RPMI8226 (cell line): ENCODE measurements at places on chromosomes 16 and 17.
A peak's percentile ranks its signal among the peaks of the same experiment; 100 is the strongest.

GRCh38 chr16:55471448-55472097, 7.4 kb upstream of the MMP2 start:
- DNase-seq, result no peak

GRCh38 chr17:42920106-42920900, 19.7 kb downstream of the G6PC1 start:
- DNase-seq, result peak; percentile 75

- no peak for DNase-seq
Measured at GRCh38 chr17:83182620-83183101, 103.3 kb downstream of the METRNL start.

GRCh38 chr17:32445497-32445896, 1.2 kb downstream of the PSMD11 start:
- no peak for DNase-seq

DNA sequence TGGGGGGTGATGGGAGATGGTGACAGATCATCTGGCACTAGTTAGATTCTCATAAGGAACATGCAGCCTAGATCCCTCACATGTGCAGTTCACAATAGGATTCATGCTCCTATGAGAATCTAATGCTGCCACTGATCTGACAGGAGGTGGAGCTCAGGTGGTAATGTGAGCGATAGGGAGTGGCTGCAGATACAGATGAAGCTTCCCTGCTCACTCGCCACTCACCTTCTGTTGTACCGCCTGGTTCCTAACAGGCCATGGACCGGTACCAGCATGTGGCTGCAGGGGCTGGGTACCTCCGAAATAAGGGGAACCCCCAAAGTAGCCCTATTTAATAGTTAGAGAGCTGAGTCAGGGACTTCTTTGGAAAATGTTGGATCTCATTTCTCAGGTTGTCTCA, 60.4 kb downstream of the GPRC5B start:
- no peak for DNase-seq

DNA sequence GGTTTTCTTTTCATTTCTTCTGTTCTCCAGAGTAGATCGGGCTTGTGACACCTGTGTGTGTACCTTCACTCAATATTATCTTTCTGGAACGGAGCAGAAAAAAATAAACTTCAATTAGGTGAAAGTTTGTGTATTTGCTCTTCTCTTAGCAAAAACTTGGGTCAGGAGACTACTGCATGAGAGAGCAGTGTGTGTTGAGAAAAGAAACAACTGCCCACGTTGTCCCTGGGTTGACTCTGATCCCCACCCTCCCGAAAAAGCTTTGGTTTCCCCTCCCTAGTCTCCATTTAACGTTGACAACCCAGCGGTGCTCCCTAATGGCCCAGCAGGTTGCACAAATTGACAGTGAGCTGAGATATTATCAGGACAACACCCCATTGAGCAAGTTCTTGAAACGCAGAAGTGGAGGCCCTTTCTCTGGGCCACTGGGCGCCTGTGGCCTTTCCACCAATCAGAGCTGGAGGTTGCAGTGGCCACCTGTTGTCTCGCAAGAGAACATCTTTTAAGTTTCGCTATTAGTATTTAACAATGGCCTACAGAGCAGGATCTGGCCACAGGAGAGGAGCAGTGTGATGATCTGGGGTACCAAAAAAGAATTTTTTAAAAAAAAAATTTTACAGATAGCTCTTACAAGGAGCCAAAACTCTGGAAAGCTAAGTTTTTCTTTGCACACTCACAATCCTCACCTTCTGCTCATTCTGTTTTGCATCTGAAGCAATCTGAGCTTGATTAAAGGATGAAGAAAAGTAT, 1.5 kb upstream of the TOX3 start:
- DNase-seq, result no peak

DNA sequence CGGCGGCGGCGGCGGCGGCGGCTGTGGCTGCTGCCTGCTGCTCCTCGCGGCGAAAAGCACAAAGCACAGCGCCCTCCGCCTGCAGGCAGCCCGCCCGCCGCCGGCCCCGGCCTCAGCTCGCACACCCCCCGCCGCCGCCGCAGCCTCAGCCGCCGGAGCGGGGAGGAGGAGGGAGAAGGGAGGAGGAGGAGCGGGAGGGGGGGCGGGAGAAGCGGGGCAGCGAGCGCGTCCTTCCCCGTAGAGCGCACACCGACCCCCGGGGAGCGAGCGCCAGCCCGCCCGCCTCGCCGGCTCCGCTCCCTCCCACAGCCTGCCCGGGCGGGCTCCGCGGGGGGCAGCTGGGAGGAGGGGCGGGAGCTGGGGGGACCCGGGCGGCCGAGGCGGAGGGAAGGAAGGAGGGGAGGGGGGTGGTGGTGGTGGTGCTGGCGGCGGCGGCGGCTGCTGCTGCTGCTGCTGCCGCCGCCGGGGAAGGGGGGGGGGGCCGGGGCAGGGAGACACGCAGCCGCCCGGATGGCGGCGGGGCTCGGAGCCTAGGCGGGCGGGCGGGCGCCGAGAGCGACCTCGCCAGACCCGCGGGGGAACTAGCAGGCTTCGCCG, at the start of gene UBTF:
UBTF (minus strand) TSS at position 60 of the 597 bp plus-strand sequence. CDS start 1,446 bp downstream, outside the sequence.
- peak; percentile 75 for DNase-seq

DNA sequence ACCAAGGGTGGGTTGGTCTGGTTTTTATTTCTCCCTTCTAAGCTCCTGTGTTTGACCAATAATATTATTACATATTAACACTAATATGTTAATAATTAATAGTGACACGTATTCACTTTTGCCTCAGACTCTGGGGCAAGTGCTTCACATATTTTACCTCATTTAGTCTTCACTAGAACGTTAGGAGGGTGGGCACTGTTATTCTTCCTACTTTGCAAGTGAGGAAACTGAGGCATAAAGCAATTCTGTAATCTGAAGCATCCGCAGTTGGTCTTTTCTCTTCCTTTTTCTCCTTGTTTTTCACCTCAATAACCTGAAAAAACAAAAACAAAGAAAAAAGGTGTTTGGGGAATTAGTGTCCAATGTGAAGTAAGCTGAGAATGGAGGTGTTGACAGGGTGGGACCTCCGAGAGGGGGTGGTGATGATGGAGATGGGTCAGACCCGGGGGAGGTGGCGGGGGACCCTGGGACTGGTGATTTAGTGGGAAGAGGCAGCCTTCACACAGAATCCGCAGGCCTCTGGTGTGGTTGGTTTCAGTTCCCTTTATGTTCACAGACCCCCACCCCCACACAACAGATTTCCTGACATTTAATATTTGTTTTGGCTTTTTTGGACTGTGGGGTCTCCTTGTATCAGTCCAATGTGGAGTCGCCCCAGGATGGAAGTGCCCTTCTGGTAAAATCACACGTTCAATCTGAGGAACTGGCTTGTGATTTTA, 3.7 kb downstream of the CDH1 start:
- DNase-seq, result peak; percentile 71

GRCh38 chr17:58327363-58328194, 1.0 kb downstream of the TSPOAP1 start:
- DNase-seq, result no peak

DNA sequence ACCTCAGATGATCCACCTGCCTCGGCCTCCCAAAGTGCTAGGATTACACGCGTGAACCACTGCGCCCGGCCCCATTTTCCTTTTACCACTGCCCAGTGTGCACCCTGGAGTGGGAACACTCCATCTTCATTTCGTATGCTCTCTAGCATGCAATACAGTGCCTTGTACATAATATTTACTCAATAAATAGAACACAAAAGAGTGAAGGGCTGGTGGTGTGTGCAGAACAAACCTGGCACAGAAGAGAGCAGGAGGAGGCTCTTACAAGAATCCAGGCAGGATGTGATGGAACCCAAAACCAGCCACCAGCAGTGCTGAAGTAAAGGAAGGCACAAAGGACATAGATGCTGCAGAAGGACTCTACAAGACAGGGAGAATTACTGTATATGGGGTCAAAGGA, 7.3 kb downstream of the KRT37 start:
- no peak for DNase-seq

DNA sequence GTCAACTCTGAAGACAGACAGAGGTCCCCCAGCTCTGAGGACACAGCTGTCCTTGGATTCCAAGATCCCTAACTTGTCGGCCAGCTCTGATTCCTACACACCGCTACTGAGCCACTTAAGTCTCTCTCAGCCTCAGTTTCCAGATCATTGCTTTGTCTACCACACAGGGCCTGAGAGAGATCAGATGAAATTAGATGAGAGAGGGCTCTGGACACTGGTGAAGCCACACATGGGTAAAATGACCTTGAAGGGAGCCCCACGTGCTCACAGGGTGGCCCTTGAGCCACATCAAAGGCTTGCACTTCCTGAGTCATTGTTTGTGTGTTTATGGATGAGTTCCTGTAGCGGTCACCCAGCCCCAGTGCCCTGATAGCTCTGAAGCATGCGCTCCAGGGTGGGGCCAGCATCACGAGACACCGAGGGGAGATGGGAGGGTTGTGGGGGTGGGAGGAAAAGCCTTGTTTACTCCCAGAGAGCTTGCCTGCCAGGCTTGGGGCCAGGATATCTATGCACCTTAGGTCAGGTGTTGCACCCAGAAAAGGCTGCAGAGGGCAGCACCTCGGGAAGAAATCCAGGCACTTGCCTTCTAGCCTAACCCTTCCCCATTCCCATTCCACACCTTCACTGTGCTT, 32.7 kb upstream of the SLC6A2 start:
- DNase-seq, result no peak

- DNase-seq, result no peak
Measured at GRCh38 chr17:74740173-74740572, 3.1 kb downstream of the RAB37 start.

DNA sequence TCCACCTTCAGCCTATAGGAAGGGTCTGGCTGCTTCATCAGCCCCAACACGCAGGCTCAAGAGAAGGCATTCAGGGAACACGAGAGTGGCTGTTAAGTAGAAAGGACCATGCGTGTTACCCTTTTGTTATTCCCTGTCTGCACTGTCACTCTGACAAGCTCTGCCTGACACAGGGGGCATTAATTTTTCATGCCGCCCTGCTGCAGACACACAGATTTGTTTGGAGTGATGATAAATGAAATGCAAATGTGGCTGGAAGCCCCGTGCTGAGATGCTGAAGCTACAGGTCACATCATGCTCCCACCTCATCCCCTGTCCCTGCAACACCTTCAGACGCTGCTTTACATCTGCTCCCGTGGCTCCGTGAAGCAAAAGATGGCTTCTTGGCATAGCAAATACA, 97.7 kb downstream of the USP31 start:
- DNase-seq, result no peak

DNA sequence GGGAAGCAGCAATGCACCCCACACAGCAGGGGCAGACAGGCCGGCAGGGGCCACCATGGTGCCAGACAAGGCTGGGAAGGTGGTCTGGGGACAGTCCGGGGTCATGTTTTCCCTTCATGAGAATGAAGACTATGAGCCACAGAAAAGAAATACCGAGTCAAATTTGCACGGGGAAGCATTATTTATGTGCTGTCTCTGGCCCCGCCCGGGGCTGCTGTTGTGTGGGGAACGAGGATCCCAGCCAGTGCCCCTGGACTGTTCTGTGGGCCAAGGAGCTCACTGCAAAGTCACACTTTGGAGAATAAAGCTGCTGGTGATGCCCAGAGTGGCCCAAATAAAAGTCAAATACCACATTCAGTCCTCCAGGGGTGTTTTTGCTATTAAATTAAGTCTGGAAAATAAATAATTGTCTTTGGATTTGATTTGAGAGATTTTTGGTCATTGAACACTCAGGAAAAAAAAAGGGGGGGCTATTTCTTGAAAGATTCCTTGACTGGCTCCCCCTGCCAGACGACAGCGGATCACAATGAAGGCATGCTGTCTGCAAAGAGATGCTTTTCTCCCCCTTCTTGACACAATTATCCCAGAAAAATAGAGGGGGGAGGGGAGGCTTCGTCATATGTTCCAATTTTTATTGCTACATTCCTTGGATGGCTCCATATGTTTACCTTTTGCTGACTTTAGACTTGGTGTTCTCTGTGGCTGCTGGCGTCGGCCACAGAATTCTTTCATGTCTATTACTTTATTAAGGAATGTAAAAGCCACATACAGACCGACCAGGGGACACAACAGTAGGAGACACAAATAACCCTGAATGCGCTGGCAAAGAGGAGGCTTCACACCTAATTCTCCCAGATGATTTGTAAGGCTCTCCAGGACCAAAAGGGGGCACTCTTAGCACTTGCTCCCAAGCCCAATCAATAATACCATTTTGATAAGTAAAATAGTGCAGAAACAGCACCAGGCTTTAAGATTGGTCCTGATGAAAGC, 27.1 kb upstream of the ANKFN1 start:
- DNase-seq, result peak; percentile 5

DNA sequence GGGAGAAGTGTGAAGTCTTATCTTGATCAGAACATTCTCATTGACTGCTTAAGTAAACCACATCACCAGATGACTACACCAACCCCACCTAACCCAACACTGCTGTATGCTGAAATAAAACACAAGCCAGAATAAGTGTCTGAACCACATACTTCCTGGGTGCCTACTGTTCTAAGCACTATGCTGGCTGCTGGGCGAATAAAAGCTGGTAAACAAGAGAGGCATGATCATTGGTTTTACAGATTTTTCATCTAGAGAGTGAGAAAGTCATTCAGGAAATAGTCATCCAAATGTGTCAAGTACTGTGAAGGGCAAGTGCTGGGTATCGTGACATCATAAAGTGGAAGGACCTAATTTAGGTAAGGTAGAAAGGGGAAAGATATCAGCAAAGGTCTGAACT, 199.0 kb upstream of the SOX9 start:
- DNase-seq, result no peak

- DNase-seq, result peak; percentile 96
Measured at GRCh38 chr17:29929533-29930408, at the start of gene SSH2. SSH2 (minus strand) TSS chr17:29930228; CDS start chr17:29930000, 228 bp downstream.

- DNase-seq, result no peak
Measured at GRCh38 chr17:63640038-63640437, 17.8 kb downstream of the MAP3K3 start.

DNA sequence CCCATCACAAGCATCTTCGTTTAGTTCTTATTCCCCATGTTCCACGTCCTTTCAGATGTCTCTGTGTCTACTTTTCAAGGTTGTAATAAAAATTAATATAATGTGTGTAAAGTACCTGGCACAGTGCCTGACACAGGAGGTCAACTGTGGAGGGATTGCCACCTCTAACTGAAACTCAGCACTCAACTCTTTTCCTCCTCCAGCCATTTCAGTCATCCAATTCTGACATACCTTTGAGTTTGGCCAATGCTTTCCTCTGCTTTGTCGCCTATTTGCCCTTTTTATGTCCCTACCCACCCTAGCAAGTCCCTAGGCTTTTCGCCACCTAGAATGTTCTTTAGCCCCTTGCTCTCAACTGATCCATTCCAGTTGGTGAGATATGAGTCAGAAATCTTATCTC, 1.6 kb downstream of the UBE2Z start:
- DNase-seq, result no peak

DNA sequence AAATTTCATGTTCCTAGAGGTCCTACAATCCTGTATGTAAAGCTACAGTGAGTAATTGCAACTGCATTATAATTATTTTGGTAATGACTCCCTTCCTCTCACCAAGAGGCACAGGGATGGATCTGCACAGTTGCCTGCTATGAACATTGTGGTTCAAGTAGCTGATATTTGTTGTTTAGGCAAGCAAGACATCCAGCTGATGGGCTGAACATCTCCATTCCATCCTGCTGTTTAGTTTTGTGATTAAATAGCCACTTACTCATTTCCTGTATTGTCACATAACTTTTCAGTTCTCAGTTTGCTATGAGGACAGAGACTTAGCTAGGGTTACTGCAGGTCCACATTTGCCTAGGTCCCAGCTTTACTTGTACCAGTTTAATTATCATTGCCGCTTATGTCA, 181.2 kb upstream of the TBX2 start:
- DNase-seq, result no peak
